ENCODE measurements at places on chromosomes 7 and 10. TPM values are rescaled to one million over a fixed set of nuclear protein-coding genes. Genes with fewer than 3 reads are reported as not detected.

The OR13A1 gene
- not detected for total RNA-seq

The NUTM2E gene
- total RNA-seq = 0.12 TPM

The PRSS58 gene
- total RNA-seq = not detected

The KCNH2 gene
- 14.7 TPM for total RNA-seq

The SUV39H2 gene
- 59.1 TPM for total RNA-seq

The ATOH7 gene
- total RNA-seq = 1.8 TPM

The TRPV5 gene
- not detected for total RNA-seq

The A1CF gene
- not detected for total RNA-seq

The SPRN gene
- not detected for total RNA-seq

DNA sequence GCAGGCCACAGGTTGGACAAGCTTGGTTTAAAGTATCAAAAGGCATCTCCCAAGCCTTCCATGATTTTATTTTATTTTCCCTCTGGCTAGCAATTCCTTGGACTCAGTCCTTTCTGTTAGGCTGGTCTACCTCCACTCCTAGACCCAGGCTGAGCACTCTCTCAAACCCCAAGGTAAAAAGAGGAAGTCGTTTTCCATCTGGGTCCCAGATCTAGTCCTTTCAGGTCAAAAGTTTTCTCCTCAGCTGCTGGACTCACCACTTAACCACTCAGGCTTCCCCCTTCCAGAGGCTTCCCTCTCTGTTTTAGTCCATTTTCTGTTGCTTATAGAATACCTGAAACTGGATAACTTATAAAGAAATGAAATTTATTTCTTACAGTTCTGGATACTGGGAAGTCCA is 252.3 kb upstream of the MKLN1 start:
- H3K27ac ChIP-seq = no peak overlapping the region
- DNase-seq = no peak
- no peak overlapping the region for H3K4me3 ChIP-seq
- H3K27me3 ChIP-seq = no peaks in the 10 kb centered on the region
- H3K4me1 ChIP-seq = peaks cover 13% of the 10 kb centered on the region
- H3K36me3 ChIP-seq = no peaks in the 10 kb centered on the region

DNA sequence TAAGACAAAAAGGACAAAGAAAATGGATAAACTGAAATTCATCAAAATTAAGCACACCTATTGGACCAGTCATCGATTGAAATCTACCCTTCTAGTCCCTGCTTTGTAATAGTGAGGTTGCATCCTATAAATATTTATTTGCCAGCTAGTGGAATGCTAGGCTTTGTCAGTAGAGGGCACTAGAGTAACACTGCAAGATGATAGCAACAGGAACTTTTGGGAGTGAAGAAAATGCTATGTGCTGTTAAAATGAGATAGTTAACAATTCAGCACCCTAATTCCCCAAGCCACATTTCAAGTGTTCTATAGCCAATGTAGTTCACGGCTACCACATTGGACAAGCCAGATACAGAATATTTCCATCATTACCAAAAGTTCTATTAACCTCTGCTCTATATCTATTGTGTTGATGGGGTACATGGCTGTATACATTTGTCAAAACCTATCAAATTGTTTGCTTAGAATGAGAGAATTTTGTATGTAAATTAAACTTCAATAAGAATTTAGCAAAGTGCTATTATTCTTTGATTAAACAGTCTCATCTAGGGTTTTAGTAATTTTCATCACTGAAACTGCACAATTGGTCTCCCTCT is 69.8 kb downstream of the LSMEM1 start:
- H3K4me1 ChIP-seq = no peaks in the 10 kb centered on the region
- peak; percentile 82 for DNase-seq
- H3K4me3 ChIP-seq = no peak overlapping the region

DNA sequence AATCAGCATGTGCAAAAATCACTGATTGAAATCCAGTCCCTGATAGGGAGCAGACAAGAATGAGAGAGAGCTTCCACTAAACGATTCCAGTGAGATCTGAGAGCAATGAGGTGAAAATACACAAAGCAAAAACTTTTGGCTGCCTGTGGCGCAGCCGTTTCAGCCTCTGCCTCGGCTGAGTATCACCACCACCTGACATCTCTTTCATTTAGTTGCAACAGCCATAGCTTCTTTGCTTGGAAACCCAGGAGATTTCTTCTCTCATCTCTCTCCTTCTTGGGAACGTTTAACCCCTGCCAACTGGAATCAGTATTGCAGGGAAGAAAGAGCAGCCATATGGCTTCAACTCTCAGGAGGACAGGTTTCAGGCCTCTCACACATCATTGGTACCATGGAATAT is 237.3 kb upstream of the AGK start:
- no peaks in the 10 kb centered on the region for H3K27me3 ChIP-seq
- DNase-seq = no peak
- no peak overlapping the region for H3K4me3 ChIP-seq
- H3K36me3 ChIP-seq = no peaks in the 10 kb centered on the region
- no peak overlapping the region for H3K27ac ChIP-seq

DNA sequence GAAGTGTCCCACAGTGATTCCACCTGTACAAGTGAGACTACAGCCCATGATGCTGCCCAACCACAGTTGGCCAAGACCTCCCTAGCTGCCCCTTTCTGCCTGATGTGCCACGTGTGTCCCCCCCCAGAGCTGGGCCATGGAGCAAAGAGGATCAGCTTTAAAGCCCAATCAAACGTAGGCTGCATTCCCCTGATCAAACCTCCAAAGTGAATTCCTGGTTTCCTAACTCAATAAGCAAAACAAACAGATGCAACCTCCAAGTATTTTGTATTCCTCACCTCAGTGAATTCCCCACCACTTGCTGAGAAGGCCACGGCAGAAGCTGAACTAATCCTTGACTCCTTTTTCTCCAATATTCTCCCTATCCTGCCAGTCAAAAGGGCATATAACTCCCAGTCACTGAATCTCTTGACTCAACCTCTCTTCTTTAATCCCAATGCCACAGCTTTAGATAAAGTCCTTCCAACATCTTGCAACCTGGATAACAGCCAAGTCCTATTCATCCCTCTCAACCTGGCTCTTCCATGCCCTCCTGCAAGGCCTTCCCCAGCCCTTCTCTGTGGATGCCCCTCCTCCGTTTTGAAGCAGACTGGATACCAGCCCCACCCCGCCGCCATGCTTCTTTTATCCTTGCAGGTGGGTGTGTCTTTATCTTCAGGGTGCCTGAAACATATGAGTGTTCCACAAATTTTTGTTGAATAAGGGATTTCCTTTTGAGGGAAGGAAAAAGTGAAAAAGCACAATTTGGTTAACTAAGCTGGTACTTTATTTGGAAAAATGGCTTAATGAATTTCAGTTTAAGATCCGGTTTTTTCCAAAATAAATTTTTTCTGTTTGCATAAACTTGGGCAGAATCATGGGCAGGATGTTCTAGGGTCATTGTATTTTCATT is 285.2 kb upstream of the MKLN1 start:
- DNase-seq = peak; percentile 65
- no peaks in the 10 kb centered on the region for H3K27me3 ChIP-seq
- no peaks in the 10 kb centered on the region for H3K36me3 ChIP-seq
- H3K27ac ChIP-seq = peak overlapping the region; percentile 68

DNA sequence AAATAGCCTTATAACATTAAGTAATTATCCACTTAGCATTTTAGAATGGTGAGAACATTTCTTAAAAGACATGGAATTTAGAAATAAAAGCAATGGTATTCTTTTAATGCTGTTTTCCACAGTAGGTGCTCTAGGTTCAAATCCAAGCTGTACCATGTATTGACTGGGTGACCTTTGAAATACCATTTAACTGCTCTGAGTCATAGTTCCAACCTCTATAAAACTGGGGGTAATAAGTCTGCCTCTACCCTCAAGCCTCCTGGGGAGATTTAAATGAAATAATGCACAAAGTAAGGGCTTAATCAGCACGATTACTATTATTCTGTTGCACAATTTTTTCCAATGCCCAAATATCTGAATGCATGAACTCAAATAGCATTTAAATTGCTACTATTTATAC is 236.4 kb upstream of the CCDC6 start:
- peaks cover 18% of the 10 kb centered on the region for H3K4me1 ChIP-seq
- no peak for DNase-seq
- H3K4me3 ChIP-seq = no peak overlapping the region

GRCh38 chr10:100895346-100895745 is 17.4 kb upstream of the SLF2 start:
- H3K4me3 ChIP-seq = no peak overlapping the region
- no peaks in the 10 kb centered on the region for H3K36me3 ChIP-seq
- peaks cover 9% of the 10 kb centered on the region for H3K4me1 ChIP-seq
- H3K27me3 ChIP-seq = peaks cover 3% of the 10 kb centered on the region
- no peak overlapping the region for H3K27ac ChIP-seq
- DNase-seq = no peak

- no peak overlapping the region for H3K4me3 ChIP-seq
- no peak for DNase-seq
- no peaks in the 10 kb centered on the region for H3K36me3 ChIP-seq
Observed at GRCh38 chr7:33258491-33258951, 129.2 kb downstream of the BBS9 start.

GRCh38 chr10:69278446-69278963 is at the start of gene HK1:
Gene HK1 (plus strand): TSS chr10:69278496.
- H3K27ac ChIP-seq = no peak within 1 kb of the TSS
- H3K36me3 ChIP-seq = no peaks in the 10 kb centered on the region
- no peaks in the 10 kb centered on the region for H3K27me3 ChIP-seq

- H3K4me3 ChIP-seq = no peak overlapping the region
- DNase-seq = no peak
- no peaks in the 10 kb centered on the region for H3K27me3 ChIP-seq
- H3K27ac ChIP-seq = no peak overlapping the region
- H3K36me3 ChIP-seq = no peaks in the 10 kb centered on the region
- peaks cover 5% of the 10 kb centered on the region for H3K4me1 ChIP-seq
Observed at GRCh38 chr10:75530299-75530698, 98.9 kb downstream of the LRMDA start.

- H3K36me3 ChIP-seq = no peaks in the 10 kb centered on the region
- no peak overlapping the region for H3K4me3 ChIP-seq
- no peak overlapping the region for H3K27ac ChIP-seq
- DNase-seq = no peak
Observed at GRCh38 chr7:114008696-114009095, 89.9 kb upstream of the PPP1R3A start.

- H3K4me1 ChIP-seq = no peaks in the 10 kb centered on the region
- H3K27ac ChIP-seq = no peak overlapping the region
- no peaks in the 10 kb centered on the region for H3K27me3 ChIP-seq
- no peaks in the 10 kb centered on the region for H3K36me3 ChIP-seq
- DNase-seq = no peak
- no peak overlapping the region for H3K4me3 ChIP-seq
Observed at GRCh38 chr7:45182856-45183710, 25.5 kb downstream of the RAMP3 start.

- no peak overlapping the region for H3K27ac ChIP-seq
- H3K36me3 ChIP-seq = no peaks in the 10 kb centered on the region
- no peak overlapping the region for H3K4me3 ChIP-seq
- no peaks in the 10 kb centered on the region for H3K4me1 ChIP-seq
Observed at GRCh38 chr10:132921818-132922807, 20.3 kb downstream of the CFAP46 start.

GRCh38 chr10:127600479-127600878 is 51.4 kb downstream of the NPS start:
- H3K4me3 ChIP-seq = no peak overlapping the region
- H3K4me1 ChIP-seq = no peaks in the 10 kb centered on the region
- no peak overlapping the region for H3K27ac ChIP-seq
- no peaks in the 10 kb centered on the region for H3K36me3 ChIP-seq

DNA sequence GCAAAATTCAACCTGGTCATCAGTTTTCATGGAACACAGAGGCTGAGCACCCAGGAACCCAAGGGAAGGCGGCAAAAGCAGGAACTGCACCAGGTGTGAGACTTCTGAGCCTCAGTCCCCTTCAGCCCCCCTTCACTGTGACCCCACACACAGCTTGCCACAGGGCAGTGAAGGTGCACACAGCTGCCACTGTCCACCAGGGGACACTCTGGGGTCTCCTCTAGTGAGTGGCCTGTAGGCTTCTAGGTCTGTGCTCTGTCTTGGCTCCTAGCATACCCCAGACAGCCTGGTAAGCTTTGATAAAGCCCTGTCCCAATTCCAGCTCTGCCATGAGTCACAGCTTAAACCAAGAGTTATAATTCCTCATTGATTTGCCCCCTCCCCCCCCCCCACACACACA is 12.1 kb downstream of the KCNH2 start:
- H3K4me1 ChIP-seq = peaks cover 17% of the 10 kb centered on the region
- H3K4me3 ChIP-seq = no peak overlapping the region

GRCh38 chr10:132405463-132405991 is 8.5 kb downstream of the PWWP2B start:
- peaks cover 25% of the 10 kb centered on the region for H3K4me1 ChIP-seq
- no peaks in the 10 kb centered on the region for H3K36me3 ChIP-seq
- peak; percentile 59 for DNase-seq
- H3K27ac ChIP-seq = no peak overlapping the region
- H3K4me3 ChIP-seq = no peak overlapping the region

GRCh38 chr10:3435671-3436070 is 263.1 kb upstream of the PITRM1 start:
- no peaks in the 10 kb centered on the region for H3K36me3 ChIP-seq
- H3K27ac ChIP-seq = no peak overlapping the region
- no peak overlapping the region for H3K4me3 ChIP-seq
- no peak for DNase-seq
- no peaks in the 10 kb centered on the region for H3K27me3 ChIP-seq

- H3K27me3 ChIP-seq = no peaks in the 10 kb centered on the region
- H3K27ac ChIP-seq = no peak overlapping the region
- DNase-seq = no peak
- peak overlapping the region; percentile 97 for H3K4me3 ChIP-seq
Observed at GRCh38 chr10:68559251-68559650, 886 bp upstream of the TET1 start.

GRCh38 chr10:103459615-103460014 is 915 bp upstream of the CALHM1 start:
- no peak overlapping the region for H3K27ac ChIP-seq
- no peak for DNase-seq
- no peaks in the 10 kb centered on the region for H3K27me3 ChIP-seq
- H3K36me3 ChIP-seq = no peaks in the 10 kb centered on the region
- no peak overlapping the region for H3K4me3 ChIP-seq

GRCh38 chr7:14960721-14961120 is 58.2 kb upstream of the DGKB start:
- no peak overlapping the region for H3K4me3 ChIP-seq
- no peak for DNase-seq
- H3K36me3 ChIP-seq = no peaks in the 10 kb centered on the region
- H3K27me3 ChIP-seq = no peaks in the 10 kb centered on the region

DNA sequence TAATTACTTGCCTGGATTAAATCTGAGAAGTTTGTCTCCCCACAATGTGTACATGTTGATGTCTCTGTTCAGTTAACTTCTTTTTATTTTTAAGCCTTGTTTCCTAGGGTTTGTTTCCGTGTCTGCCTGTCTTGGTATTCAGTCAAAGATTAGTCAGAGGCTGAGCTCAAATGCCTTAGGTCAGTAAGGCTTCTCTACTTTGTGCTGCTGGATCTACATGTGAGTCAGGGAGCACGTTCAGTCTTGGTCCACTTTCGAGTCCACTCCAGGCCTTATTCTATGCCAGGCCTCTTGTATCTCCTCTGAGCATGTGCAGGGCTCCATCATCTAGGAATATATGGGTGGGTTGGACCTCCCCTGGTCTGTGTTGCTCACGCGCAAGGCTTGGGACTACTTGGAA is 93.3 kb upstream of the FZD8 start:
- H3K4me1 ChIP-seq = no peaks in the 10 kb centered on the region
- no peaks in the 10 kb centered on the region for H3K36me3 ChIP-seq
- no peaks in the 10 kb centered on the region for H3K27me3 ChIP-seq

- no peak overlapping the region for H3K4me3 ChIP-seq
- H3K27me3 ChIP-seq = no peaks in the 10 kb centered on the region
- no peak for DNase-seq
- H3K4me1 ChIP-seq = peaks cover 5% of the 10 kb centered on the region
- H3K36me3 ChIP-seq = no peaks in the 10 kb centered on the region
Observed at GRCh38 chr10:86729677-86730076, 26.7 kb upstream of the BMPR1A start.
